GM10248 (cell line): ENCODE measurements at places on chromosomes 6 and 20.

GRCh38 chr6:13141387-13141786 is 186.9 kb downstream of the TBC1D7 start:
- no peak for DNase-seq

- no peak for DNase-seq
These were observed 84.8 kb downstream of the ELOVL5 start for GRCh38 chr6:53263917-53264316.

- no peak for DNase-seq
These were observed 40.8 kb downstream of the SNRNP48 start for GRCh38 chr6:7630792-7631191.

DNA sequence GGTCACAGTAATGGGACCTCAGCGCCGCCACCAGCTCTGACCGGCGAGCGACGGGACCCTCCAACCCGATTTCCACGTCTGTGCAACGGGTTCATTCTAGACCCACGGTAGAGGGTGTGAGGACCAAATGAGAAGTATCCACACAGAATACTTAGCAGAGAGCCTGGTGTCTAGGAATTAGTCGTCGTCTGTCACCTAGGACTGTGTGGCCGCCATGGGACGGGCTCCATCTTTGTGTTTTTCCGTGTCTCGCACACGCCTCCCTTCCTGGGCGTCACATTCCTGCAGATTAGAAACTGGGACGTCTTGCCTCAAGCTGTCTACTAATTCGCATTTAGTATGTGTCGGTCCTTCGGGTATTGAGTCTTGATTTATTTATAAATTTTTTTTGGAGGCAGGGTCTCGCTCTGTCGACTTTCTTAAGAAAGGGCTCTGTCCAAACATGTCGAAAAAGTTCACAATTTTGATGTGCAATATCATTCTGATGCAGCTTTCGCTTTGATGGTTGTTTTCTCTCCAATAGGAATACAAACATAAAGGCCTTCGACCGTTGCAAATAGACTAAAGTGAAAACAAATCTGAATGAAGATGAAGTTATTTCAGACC is 563 bp downstream of the MGME1 start:
- no peak for DNase-seq

DNA sequence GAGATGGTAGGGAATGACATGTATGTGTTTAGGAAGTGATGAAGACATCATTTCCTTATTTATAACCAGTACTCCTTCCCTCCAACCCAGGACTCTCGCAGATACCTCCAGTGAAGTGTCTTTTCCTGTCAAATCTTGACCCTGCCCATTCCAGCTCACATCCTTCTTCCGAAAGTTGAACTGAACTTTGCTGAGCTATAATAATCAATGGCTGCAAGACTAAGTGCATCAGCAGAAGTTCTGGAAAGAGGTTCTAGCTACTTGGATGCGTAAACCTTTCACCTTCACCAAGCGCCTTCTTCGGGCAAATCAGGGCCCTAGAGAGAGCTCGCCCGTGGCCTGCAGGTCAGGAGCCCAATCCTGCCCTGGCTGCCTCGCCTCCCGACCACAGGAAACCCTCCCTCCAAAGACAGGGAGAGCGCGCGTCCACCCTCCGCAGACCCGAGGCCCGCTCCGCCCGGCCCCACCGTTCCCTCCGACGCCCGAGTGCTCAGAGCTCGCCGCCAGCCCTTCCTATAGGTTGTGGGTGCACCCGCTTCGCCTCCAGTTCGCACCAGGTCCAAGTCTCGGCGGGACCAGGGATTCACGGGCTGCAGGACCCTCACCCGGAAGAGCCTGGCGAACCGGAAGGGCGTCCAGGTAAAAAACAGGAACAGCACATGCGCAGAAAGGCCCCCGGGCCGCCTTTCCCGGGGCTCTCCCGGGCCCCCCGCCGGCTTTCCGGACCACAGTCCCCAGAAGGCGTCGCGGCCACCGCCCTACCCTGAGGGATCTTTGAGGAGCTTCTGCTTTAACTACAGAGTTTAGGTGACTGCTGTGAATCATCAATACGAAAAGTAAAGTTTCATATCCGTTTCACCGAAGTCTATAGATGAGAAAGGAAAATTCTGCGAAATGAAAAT is at the start of gene ZNF334:
Gene ZNF334 (minus strand): TSS at position 617 of the 902 bp plus-strand sequence. CDS start 1,457 bp downstream, outside the sequence.
- DNase-seq, result peak; percentile 73

- no peak for DNase-seq
These were observed 191.4 kb downstream of the REV3L start for GRCh38 chr6:111291336-111292259.

DNA sequence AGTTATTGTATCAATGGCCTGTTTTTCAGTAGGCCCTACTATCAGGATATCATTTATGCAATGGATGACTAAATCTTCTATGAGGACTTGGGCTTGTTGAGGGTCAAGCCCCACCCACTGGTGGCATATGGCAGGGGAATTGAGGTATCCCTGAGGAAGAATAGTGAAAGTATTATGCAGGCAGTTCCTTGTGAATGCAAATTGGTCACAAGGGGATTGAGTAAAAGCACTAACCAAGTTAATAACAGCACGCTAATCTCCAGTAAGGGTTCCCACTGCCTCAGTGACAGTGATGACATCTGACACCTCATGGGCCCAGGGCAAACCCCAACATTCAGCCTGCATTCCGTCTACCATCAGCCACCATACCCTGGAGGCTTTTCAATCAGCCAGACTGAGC is 14.9 kb downstream of the BPIFA1 start:
- DNase-seq, result no peak

GRCh38 chr6:87658516-87658915 is 43.5 kb downstream of the AKIRIN2 start:
- DNase-seq, result no peak

DNA sequence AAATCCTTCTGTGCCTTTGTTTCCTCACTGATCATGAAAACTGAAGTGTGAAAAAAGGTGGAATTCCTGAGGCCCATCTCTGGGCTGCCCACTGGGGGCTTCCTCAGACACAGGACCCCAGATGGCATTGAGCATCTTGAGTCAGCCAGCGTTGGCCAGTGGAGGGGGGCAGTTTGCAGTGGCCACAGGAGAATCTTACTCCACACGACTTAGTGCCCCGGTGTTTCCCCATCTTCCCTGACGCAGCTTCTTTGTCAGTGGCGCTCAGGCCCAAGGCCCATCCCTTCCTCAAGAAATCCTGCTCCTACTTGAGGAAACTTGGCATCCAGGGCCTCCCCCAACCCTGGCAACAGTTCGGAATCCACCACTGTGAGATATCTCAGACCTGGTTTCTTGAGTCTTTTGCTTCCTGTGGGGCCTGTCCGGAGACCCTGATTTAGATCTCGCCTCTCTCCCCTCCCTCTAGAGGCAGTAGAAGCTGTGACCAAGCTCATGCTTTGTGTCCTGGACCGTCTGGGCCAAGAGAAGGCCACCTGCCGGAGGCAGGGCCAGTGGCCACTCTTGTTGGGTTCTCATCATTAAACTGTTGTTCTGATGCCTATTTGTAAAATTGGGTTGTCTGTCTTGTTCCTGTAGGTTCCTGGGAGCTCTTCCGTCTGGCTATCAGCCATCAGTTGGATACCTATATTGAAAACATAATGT is 20.2 kb upstream of the DLGAP4 start:
- DNase-seq, result no peak

DNA sequence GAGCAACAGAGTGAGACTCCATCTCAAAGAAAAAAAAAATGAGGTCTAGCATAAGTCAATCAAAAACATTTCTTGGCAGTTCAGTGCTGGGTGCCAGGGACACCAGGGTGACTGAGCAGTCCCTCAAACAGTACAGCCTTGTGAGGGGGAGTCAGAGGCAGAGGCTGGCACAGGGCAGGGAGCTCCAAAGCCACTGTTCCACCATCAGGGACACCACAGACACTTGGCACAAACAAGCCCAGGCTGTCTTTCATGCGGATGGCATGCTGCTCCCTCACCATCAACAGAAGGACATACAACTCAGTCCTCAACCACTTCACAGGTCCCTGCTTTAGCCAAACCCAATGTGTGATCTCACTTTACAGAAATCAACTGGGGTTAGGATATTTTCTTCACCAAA is 36.0 kb upstream of the GRM4 start:
- peak; percentile 14 for DNase-seq
